Stomach (tissue), 19 donors: ENCODE measurements at places on chromosomes 7 and 10. TPM values are rescaled to one million over a fixed set of nuclear protein-coding genes. Genes with fewer than 3 reads are reported as not detected.
A peak's percentile ranks its signal among the peaks of the same experiment; 100 is the strongest.

GRCh38 chr7:155482511-155483183, 24.7 kb downstream of the EN2 start:
- peaks cover 3% of the 10 kb centered on the region for H3K27me3 ChIP-seq
- no peak for DNase-seq
- no peaks in the 10 kb centered on the region for H3K36me3 ChIP-seq
- no peaks in the 10 kb centered on the region for H3K4me1 ChIP-seq

- no peaks in the 10 kb centered on the region for H3K4me1 ChIP-seq
- H3K27me3 ChIP-seq = no peaks in the 10 kb centered on the region
- H3K4me3 ChIP-seq = no peak overlapping the region
- H3K27ac ChIP-seq = no peak overlapping the region
Measured at GRCh38 chr7:112411186-112411795, 39.0 kb upstream of the IFRD1 start.

The LRRD1 gene
- total RNA-seq = not detected

GRCh38 chr7:22094413-22095342, 149.0 kb upstream of the CDCA7L start:
- H3K27ac ChIP-seq = no peak overlapping the region
- no peaks in the 10 kb centered on the region for H3K36me3 ChIP-seq
- no peaks in the 10 kb centered on the region for H3K4me1 ChIP-seq
- H3K27me3 ChIP-seq = no peaks in the 10 kb centered on the region
- DNase-seq = no peak

- H3K27ac ChIP-seq = peak overlapping the region; percentile 4
- no peak for DNase-seq
- H3K4me1 ChIP-seq = peaks cover 71% of the 10 kb centered on the region
- no peaks in the 10 kb centered on the region for H3K27me3 ChIP-seq
- peak overlapping the region; percentile 78 for H3K4me3 ChIP-seq
- H3K36me3 ChIP-seq = no peaks in the 10 kb centered on the region
Measured at GRCh38 chr7:44750921-44751571, 2.4 kb downstream of the ZMIZ2 start.

The NME8 gene
- total RNA-seq = not detected

DNA sequence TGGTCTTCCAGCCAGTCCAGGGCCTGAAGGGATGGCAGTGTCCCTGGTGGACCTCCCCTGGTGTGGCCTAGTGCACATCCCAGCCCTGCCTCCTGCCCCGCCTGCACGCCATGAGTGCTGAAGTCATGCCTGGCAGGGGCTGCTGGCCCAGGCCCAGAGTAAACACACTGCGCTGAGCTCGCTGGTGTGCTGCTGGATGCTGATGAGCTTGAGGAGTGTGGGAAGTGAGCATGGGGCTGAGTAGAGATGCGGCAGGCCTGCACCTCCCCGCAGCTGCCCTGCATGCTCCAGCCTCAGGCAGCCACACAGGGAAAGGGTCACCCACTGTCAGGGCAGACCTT, 43.2 kb downstream of the HTRA1 start:
- peak; percentile 78 for DNase-seq
- peaks cover 14% of the 10 kb centered on the region for H3K36me3 ChIP-seq
- no peaks in the 10 kb centered on the region for H3K27me3 ChIP-seq

- peaks cover 26% of the 10 kb centered on the region for H3K27me3 ChIP-seq
- H3K4me3 ChIP-seq = no peak overlapping the region
- H3K27ac ChIP-seq = no peak overlapping the region
- DNase-seq = no peak
- H3K4me1 ChIP-seq = no peaks in the 10 kb centered on the region
- H3K36me3 ChIP-seq = no peaks in the 10 kb centered on the region
Measured at GRCh38 chr10:131677671-131678070, 223.1 kb upstream of the PPP2R2D start.

GRCh38 chr10:42930516-42931192, 146.2 kb upstream of the RET start:
- H3K36me3 ChIP-seq = no peaks in the 10 kb centered on the region
- no peak overlapping the region for H3K4me3 ChIP-seq
- H3K27ac ChIP-seq = no peak overlapping the region

The TMEM176A gene
- 116 TPM for total RNA-seq

GRCh38 chr10:34528320-34528719, 286.8 kb downstream of the PARD3 start:
- H3K27me3 ChIP-seq = no peaks in the 10 kb centered on the region
- H3K36me3 ChIP-seq = no peaks in the 10 kb centered on the region
- no peak for DNase-seq
- peaks cover 24% of the 10 kb centered on the region for H3K4me1 ChIP-seq
- no peak overlapping the region for H3K27ac ChIP-seq
- no peak overlapping the region for H3K4me3 ChIP-seq

- H3K4me3 ChIP-seq = no peak overlapping the region
- no peaks in the 10 kb centered on the region for H3K36me3 ChIP-seq
- H3K4me1 ChIP-seq = no peaks in the 10 kb centered on the region
- DNase-seq = no peak
- H3K27ac ChIP-seq = no peak overlapping the region
Measured at GRCh38 chr7:110898516-110898915, 192.4 kb upstream of the LRRN3 start.

GRCh38 chr7:24301703-24302102, 17.7 kb downstream of the NPY start:
- H3K36me3 ChIP-seq = no peaks in the 10 kb centered on the region
- no peak overlapping the region for H3K4me3 ChIP-seq
- H3K4me1 ChIP-seq = no peaks in the 10 kb centered on the region
- DNase-seq = no peak
- no peak overlapping the region for H3K27ac ChIP-seq

DNA sequence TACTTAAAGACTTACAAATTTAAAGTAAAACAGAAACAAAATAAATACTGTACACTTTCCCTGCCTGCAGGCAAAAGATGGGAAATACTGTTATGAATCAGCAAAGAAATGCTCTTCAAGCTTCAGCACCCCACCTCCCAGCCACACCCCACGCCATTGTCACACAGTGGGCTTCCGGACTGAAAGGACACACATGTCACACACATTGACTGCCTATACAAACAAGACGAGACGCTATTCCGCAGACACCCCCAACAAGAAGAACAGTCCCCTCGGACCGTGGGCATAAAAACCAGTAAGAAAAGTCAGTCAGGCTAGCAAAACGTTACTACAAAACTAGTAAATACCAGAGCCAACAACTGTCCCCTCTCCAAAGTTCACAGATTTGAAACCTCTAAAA, 22.2 kb upstream of the PARP12 start:
- no peak overlapping the region for H3K4me3 ChIP-seq
- peaks cover 32% of the 10 kb centered on the region for H3K36me3 ChIP-seq
- H3K4me1 ChIP-seq = no peaks in the 10 kb centered on the region
- H3K27me3 ChIP-seq = no peaks in the 10 kb centered on the region

The UFSP1 gene
- 22.6 TPM for total RNA-seq

- no peaks in the 10 kb centered on the region for H3K4me1 ChIP-seq
- no peak overlapping the region for H3K27ac ChIP-seq
- no peaks in the 10 kb centered on the region for H3K27me3 ChIP-seq
- DNase-seq = no peak
Measured at GRCh38 chr10:24995072-24995471, 20.9 kb downstream of the ENKUR start.

The TMEM140 gene
- 9.7 TPM for total RNA-seq

GRCh38 chr10:70592746-70593512, 9.6 kb downstream of the PRF1 start:
- no peaks in the 10 kb centered on the region for H3K27me3 ChIP-seq
- DNase-seq = no peak
- peaks cover 3% of the 10 kb centered on the region for H3K4me1 ChIP-seq
- H3K4me3 ChIP-seq = no peak overlapping the region
- H3K36me3 ChIP-seq = no peaks in the 10 kb centered on the region

- no peak overlapping the region for H3K4me3 ChIP-seq
- no peak for DNase-seq
- no peaks in the 10 kb centered on the region for H3K36me3 ChIP-seq
- H3K4me1 ChIP-seq = no peaks in the 10 kb centered on the region
Measured at GRCh38 chr10:88090568-88091214, 227.3 kb downstream of the PTEN start.

GRCh38 chr7:156612930-156613329, 27.6 kb upstream of the RNF32 start:
- H3K4me3 ChIP-seq = no peak overlapping the region
- DNase-seq = no peak
- no peaks in the 10 kb centered on the region for H3K36me3 ChIP-seq
- H3K4me1 ChIP-seq = peaks cover 49% of the 10 kb centered on the region
- H3K27me3 ChIP-seq = no peaks in the 10 kb centered on the region

The RHOBTB1 gene
- 302 TPM for total RNA-seq

GRCh38 chr10:90945491-90946070, 24.7 kb upstream of the ANKRD1 start:
- H3K4me1 ChIP-seq = no peaks in the 10 kb centered on the region
- H3K36me3 ChIP-seq = no peaks in the 10 kb centered on the region
- no peak for DNase-seq
- no peaks in the 10 kb centered on the region for H3K27me3 ChIP-seq
- H3K4me3 ChIP-seq = no peak overlapping the region
- no peak overlapping the region for H3K27ac ChIP-seq

The VWA2 gene
- 20.7 TPM for total RNA-seq
